Smooth muscle cell of the pulmonary artery (primary cell): ENCODE measurements at places on chromosomes 5 and 9. TPM values are rescaled to one million over a fixed set of nuclear protein-coding genes. Genes with fewer than 3 reads are reported as not detected.

Gene CTXN3
- not detected in 2 replicates for total RNA-seq

Gene PHYKPL
- 38.7 and 42.9 TPM in 2 replicates for total RNA-seq

Gene C5
- total RNA-seq = 5.1 and 5.3 TPM in 2 replicates

Gene ARL14EPL
- total RNA-seq = not detected in 2 replicates

Gene CDKN2B
- 6.0 and 52.4 TPM in 2 replicates for total RNA-seq

Gene NUTM2F
- not detected in 2 replicates for total RNA-seq
